ENCODE measurements at places on chromosomes 13 and 19.
A peak's percentile ranks its signal among the peaks of the same experiment; 100 is the strongest.

DNA sequence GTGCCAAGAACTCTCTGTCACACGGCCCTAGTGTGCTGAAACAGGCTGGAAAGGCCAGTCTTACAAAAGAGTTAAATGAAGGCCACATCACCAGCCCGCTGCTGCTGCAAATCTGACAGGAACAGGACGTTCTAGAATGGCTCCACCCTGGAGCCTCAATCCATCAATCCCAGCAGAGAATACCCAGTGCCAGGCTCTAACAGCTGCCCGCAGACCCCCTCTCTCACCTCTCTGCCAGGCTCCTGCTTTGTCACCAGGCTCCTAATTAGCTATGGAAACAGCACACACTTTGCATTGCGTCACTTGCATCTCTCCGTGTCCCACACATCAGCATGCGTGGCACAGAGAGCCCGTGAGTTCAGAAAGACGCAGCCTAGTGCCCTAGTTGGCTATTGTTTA is 314.1 kb downstream of the FOXO1 start:
- peak; percentile 57 for DNase-seq

GRCh38 chr13:38421590-38422560 is 72.2 kb downstream of the UFM1 start:
- no peak for DNase-seq

GRCh38 chr13:85314686-85315085 is 484.5 kb downstream of the SLITRK6 start:
- DNase-seq = no peak

DNA sequence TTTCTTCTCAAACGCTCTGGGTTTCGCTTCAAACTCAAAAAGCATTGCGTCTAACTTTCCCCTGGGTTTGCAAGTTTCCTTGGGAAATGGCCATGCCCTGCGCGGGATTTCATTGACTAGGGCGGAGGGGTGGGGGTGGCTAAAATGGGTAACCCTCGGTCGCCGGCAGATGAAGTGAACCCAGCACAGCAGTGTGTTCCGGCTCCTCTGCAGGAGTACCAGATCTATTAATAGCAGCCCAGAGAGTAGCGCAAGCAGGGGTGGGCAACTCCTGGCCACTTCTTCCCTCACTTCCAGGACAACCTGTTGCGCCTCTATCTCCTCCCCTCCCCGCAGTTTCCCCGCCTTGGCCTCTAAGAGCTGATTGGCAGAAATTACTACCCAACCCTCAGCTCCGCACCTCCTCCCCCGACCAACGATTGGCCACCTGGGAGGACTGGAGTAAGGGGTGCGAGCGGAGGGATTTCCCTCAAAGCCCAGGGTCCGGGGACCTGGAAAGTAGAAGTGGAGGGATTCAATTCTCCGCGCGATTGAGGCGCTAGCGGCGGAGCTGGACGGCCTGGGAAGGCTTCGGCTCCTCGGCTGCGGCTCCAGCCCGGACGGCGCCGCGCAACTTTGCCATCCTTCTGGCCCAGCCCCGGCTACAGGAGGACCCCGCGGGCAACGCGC is at the start of gene FREM2:
TSS of gene FREM2 (plus strand) at position 501 of the 669 bp plus-strand sequence. CDS start 268 bp downstream, outside the sequence.
- peak; percentile 34 for DNase-seq

DNA sequence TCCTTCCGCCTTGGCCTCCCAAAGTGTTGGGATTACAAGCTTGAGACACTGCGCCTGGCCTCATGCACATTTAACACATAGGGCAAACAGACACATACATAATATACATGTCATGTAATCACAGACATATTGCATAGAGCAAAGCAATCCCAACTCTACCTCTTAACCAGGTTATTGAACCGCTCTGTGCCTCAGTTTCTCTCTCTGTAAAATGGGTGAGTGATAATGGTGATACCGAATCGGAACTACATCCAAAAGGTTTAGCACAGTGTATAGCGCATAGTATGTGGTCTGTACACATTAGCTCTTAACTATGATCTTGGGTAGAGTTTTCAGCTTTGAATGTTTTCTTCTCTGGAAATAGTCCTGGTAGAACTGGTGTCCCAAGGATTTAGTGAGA is 4.8 kb downstream of the CAPNS1 start:
- DNase-seq = no peak

GRCh38 chr13:51760592-51760991 is 43.4 kb downstream of the DHRS12 start:
- DNase-seq = no peak

DNA sequence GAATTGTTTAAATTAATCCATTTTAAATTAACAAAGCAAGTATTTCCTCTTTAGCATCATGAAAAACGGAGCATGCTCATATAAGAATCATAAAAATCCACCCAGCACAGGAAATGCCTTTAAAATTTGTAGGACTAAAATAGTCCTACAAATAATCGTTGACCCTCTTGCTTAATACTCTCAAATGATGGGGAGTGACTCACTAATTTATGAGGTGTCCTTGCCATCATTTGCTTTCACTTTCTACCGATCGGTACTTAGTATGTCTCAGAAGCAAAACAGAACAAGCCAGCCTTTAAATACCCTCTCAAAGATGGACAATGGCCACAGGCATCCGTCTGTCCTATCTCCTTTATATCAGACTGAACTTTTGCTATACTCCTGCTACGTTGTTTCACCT is 97.2 kb downstream of the SUCLA2 start:
- no peak for DNase-seq
